Stimulated activated CD8-positive, alpha-beta memory T cell treated with anti-CD3 and anti-CD28 coated beads, Interleukin-7, amount 100 ng/mL, for 1 hour (primary cell): ENCODE measurements at places on chromosomes 4 and X.

DNA sequence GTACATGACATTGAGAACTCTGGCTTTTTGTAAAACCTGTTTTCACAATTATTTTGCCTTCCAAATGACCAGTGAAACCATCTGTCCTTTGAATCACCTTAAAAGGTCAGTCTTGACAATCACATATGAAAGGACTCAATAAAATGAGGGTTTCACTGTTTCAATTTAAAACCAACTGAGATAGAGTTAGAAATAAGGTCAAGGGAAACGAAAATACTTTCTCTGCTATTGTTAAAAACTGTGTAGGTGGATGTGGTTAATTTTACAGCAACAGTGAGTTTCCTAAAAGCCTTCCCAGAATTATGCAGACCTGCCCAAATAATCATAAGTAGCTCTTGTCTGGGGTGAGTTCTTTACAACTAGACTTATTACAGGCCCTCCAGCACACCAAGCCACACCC is 839.9 kb downstream of the RAB28 start:
- no peak for DNase-seq

- DNase-seq = no peak
Measured at GRCh38 chr4:66465111-66465510, 794.8 kb upstream of the EPHA5 start.

GRCh38 chr4:98508248-98508647 is 150.2 kb downstream of the TSPAN5 start:
- DNase-seq = no peak

DNA sequence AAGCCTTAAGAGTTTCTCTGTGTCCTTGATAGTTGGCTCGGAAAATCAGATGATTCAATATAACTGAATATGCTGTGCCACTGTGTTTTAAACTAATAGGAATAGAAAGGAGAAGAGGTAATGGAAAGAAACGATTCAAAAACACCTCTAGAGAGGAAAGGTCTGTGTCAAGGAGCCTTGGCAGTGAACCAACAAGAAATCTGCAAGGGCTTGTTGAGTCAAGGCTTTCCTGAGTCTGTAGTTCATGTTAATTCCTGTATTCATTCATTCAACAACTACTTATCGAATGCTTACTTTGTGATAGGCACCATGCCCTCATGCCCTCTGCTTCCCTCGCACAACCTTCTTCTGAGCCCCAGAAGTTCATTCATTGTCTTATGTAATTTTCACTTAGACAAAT is 336.0 kb downstream of the PDHA2 start:
- DNase-seq = no peak

GRCh38 chr4:142917678-142918077 is 71.6 kb upstream of the INPP4B start:
- DNase-seq = no peak

DNA sequence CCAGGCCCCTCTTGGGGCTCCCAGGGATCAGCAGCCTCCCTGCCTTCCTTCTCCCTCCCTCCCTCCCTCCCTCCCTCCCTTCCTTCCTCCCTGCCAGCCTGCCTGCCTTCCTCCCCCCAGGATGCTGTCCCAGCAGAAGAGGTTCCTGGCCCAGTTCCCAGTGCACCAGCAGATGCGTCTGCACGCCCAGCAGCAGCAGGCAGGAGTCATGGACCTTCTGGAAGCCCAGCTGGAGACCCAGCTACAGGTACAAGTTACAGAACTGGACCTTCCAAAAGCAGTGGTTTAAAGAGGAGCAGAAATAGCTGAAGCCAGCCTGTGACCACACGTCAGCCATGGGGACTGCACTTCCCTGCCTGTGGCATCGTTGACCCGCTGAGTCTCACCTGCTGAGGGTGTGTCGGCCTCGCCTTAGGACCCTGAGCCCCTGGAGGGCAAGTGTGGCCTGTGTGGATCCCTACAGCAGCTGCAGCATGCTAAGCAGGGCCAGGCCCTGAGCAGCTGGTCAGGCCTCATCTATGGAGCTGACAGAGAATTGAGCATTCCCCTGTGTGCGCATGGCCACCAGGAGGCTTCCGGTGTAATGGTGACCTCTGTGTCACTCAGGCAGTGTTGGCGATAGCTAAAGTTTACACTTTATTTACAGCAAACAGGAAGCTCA is 84.7 kb downstream of the CRMP1 start:
- DNase-seq = no peak

- no peak for DNase-seq
Measured at GRCh38 chr4:113978561-113979147, 793 bp downstream of the ARSJ start.

GRCh38 chrX:93868289-93868965 is 194.4 kb downstream of the FAM133A start:
- DNase-seq = no peak

GRCh38 chr4:79467246-79467932 is 59.4 kb upstream of the GK2 start:
- DNase-seq = no peak

DNA sequence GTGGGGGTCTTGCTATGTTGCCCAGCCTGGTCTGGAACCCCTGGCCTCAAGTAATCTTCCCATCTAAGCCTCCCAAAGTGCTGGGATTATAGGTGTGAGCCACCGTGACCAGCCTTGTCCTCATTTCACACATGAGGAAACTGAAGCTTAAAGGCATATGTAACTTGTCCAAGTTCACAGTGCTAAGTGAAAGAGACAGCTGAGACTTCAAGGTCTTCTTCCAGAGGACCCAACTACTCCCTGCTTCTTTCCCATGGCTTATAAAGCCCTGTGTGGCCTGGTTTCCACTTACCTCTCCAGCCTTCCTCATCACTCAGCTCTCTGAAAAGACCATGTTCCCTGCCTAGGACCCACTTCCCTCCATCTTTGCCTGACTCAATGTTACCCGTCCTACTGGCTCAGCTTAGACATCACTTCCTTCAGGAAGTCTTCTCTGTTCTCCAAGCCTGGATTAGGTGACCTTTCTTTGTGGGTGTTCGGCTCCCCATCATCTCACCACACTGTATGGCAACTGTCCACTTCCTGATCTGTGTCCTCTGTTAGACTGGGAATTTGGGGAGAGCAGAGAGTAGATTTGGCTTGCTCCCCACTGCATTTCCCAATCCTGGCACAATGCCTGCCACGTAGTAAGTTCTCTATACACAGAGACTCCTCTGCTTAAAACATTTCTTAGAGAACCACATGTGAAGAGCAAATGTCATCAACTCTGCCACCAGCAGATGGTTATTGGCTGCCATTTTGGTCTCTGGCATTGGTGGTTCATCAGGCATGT is 30.4 kb upstream of the LAMP2 start:
- no peak for DNase-seq

DNA sequence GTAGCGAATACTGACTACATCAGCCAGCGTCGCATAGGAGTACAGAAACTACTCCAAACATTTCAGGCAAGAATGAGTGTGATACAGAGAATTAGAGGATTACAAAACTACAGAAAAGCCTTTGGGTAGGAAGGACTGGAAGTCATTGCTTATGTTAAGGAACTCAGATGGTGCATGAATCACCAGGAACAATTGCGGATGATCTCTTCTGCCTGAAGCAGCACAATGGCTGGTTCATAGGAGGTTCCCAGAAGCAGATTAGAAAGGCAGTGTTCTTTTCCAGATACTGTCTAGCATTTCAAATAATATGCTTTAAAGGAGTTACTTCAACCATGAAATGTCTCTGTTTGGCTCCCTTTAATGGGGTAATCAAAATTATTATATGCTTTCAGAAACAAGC is 42.5 kb upstream of the MAP9 start:
- no peak for DNase-seq

DNA sequence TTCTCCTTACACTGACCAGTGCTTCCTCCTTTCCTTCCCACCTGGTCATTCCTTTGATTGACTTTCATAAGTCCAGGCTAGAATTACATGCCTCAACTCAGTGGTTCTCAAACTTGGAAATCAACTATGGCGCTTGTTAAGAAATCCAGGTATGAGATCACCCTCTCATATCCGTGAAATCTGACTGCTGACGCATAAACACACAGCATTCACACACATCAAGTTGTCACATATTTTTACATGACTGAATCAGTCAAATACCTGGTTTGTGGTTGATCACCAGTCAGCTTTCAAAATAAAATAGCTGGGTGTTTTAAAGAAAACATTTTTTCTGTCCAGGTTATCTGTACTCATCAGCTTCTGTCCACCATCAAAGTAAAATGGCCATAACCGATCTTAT is 433.5 kb downstream of the AFF2 start:
- DNase-seq = no peak

GRCh38 chr4:185305979-185306442 is 89.7 kb downstream of the LRP2BP start:
- no peak for DNase-seq
